ENCODE measurements at places on chromosomes 1 and 21.
A peak's percentile ranks its signal among the peaks of the same experiment; 100 is the strongest.

GRCh38 chr1:53116307-53116810, 26.1 kb downstream of the SLC1A7 start:
- DNase-seq, result no peak

DNA sequence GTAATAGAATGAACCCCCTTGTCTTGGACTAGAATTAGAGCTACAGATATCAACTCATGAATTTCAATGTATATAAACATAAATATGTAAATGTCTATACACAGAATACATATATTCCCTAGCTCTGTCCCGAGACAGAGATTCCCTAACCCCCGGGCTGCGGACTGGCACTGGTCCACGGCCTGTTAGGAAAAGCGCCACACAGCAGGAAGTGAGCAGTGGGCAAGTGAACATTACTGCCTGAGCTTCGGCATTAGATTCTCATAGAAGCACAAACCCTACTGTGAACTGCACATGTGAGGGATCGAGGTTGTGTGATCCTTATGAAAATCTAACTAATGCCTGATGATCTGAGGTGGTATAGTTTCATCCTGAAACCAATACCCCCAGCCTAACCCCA, 51.2 kb downstream of the PIK3R3 start:
- no peak for DNase-seq

GRCh38 chr21:31667132-31667531, 7.6 kb downstream of the SOD1 start:
- no peak for DNase-seq

DNA sequence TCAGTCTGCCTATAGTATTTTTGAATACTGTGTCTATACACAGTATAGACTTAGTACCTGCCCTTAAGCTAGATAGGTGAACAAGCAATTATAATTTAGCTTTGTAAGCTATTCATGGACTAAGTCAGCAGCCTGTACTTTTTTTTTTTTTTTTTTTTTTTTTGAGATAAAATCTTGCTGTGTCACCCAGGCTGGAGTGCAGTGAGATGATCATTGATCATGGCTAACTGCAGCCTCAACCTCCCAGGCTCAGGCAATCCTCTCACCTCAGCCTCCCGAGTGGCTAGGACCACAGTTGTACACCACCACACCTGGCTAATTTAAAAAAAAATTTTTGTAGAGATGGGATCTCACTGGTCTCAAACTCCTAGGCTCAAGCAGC, 17.3 kb downstream of the ITSN1 start:
- no peak for DNase-seq

DNA sequence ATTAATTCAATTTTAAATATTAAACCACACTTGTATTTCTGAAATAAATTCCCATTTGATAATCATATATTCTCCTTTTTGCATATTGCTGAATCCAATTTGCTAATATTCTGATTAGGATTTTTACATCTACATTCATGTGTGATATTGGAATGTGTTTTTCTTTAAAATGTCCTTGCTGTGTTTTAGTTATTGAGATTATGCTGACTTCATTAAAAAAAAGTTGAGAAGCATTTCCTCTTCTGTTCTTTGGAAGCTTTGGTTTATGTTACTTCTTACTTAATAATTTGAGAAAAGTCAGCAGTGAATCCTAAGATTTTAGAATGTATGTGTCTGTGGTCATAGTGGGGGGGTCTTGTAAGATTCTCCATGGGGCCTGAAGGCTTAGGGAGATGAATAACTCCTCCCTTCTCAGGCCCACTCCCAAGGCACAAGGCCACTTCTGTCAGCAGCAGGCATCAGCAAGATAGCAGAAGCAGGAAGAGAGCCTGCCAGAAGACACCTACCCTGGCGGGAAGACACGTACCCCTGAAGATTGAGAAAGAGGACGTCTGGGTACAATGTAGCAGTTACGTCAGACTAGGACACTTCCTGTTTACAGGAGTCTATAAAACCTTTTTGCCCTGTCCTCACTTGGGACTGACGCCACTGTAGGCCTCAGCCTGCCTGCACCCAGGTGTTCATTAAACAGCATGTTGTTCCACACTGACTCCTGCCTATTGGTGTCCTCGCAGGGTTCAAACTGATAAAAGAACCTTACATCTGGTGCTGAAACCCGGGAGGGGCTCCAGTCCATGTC, 56.9 kb downstream of the ODF2L start:
- no peak for DNase-seq

- no peak for DNase-seq
Measured at GRCh38 chr1:4939266-4939665, 284.9 kb downstream of the AJAP1 start.

- no peak for DNase-seq
Measured at GRCh38 chr1:226046240-226046639, 16.3 kb upstream of the H3-3A start.

DNA sequence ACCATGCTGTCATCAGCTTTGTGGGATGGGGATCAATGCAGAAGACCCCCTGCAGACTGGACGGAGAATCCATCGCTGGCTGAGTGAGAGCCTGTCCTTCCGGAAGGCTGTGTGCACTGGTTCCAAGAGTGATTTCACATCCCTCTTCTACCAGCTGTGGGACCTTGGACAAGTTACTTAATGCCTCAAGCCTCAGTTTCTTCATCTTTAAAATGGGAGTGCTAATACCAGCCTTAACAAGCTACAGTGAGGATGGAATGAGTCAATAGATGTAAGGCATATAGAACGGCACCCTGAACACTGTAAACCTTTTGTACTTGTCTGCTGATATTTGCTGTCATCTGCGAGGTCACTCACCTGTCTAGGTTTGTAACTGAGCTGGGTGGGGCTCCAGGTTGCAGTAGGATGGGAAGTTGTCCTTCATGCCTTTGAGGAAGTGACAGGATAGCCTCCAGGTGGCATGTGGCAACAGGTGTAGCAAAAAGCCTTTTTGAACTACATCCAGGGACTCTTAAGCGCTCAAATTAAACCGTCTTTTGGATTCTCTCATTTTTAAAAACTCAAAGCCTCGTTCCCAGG, 27.5 kb downstream of the TMEM51 start:
- DNase-seq, result no peak

GRCh38 chr1:25626018-25626417, 9.4 kb downstream of the MAN1C1 start:
- DNase-seq, result no peak

DNA sequence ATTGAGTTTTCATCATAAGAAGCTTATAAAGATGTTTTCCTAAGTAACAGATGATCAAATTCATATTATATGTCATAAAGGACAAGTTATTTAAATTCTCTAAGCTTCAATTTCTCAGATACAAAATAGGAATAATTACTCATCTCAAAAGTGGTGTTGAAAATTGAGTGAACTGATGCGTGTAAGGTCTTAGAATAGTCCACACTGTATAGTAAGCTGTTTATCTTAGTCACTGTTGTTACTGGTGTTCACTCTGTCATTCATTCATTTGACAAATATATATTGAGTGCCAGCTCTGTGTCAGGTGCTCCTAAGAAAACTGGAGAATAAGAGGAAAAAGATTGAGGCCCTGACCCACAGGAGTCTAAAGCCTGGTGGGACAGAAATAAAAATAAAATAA, 186.3 kb upstream of the BRINP3 start:
- no peak for DNase-seq

DNA sequence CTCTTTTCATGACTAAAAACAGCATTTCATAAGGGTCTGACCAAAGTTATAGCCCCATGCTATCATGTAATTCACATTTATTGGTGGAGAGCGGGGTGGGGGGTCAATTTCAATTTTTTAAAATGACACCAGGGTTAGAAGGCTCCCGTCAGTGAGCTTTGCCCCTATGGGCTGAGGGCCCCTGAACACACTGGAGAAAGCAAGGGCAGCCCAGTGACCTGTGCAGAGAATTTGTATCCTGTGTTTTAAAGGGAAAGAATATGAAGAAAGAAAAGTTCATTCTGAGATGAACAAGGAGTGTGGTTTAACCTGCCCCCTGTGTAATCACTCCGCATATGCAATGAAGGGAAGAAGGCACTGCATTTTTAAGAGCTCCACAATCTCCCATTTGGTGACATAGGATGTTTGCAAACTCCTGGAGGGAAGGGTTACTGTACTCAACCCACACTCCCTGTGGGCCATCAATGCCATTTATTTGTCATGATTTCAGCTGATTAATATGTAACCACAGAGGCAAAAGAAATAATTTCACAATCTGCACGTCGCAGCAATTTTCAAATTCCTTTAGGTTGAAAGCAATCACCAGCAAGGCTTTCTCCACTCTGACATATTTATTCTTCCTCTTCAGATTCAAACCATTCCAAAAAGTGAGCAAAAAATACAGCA, 95.6 kb downstream of the ZNF281 start:
- DNase-seq, result no peak

GRCh38 chr1:223340637-223341036, 23.3 kb downstream of the SUSD4 start:
- DNase-seq, result no peak

- no peak for DNase-seq
Measured at GRCh38 chr1:1489861-1490260, 18.3 kb downstream of the ATAD3B start.

GRCh38 chr1:22216210-22216883, 73.5 kb upstream of the WNT4 start:
- no peak for DNase-seq

DNA sequence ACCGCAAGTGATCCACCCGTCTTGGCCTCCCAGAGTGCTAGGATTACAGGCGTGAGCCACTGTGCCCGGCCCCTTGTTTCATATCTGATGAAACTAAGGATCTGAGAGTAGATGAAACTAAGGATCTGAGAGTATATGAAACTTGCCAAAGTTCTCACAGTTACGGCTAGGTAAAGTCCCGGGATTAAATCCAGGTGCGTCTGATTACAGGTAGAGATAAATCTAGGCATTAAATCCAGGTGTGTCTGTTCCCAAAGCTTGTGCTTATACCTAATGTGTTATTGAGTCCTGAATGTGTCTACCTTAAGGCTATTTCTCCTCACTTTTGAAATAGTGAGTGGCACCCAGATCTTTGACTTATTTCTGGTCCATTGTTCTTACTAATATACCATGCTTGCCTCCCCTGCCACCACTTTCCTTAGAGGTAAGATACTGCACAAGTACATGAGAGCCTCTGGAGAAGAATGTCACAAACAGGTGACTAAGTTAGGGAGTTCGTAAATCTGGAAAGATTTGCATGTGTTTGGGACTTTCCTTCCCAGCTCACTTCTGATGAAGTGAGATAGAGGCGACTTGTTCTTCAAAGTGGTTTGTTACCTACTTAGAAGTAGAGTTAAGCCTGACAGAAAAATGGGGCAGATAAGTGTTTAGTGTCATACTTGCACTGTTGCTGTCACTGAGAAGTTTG, 66.5 kb downstream of the AK4 start:
- no peak for DNase-seq

- DNase-seq, result no peak
Measured at GRCh38 chr21:42301371-42302075, 13.7 kb downstream of the TFF3 start.

GRCh38 chr1:111272081-111272480, 18.6 kb upstream of the CHIA start:
- DNase-seq, result no peak

DNA sequence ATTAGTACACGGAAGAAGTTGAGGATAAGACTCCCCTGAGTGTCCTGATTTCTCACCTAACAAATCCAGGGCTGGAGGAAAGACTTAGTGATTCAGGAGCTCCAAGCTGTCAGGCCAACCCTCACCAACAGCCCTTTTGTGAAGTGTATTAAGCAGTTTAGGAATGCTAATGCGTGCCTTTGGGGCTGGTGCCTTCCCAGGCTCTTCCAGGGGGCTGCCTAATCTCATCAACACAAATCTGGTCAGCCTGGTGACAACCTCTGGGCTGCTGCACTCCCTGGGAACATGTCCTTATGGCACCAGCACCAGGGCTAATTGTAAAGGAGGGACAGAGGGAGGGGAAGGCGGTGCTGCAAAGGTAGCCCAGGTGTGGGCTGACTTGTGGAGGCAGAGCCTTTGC, 15.5 kb downstream of the CSMD2 start:
- DNase-seq, result no peak

- no peak for DNase-seq
Measured at GRCh38 chr1:153899509-153899908, 23.3 kb downstream of the GATAD2B start.

DNA sequence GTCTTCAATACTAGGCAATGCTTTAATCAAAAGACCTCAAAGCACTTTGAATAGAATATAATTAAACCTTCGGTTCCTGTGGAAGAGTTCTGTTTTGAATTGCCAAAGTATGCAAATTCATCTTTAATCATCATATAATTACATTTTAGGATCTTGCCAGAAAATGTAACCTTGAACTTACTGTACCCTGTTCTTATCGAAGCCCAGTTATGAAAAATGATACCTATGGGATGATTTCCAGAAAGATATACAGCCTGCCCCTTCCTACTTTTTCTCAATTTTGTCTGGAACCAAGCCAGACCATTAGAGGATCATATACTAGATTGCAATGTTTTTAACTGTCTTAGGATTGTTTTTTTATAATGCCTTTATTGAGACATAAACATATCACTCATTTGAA, 34.0 kb upstream of the ZNF281 start:
- DNase-seq, result no peak

GRCh38 chr1:220528679-220529501, 954 bp downstream of the MARK1 start:
- no peak for DNase-seq

GRCh38 chr1:59292562-59292961, 4.3 kb upstream of the FGGY start:
- peak; percentile 89 for DNase-seq

DNA sequence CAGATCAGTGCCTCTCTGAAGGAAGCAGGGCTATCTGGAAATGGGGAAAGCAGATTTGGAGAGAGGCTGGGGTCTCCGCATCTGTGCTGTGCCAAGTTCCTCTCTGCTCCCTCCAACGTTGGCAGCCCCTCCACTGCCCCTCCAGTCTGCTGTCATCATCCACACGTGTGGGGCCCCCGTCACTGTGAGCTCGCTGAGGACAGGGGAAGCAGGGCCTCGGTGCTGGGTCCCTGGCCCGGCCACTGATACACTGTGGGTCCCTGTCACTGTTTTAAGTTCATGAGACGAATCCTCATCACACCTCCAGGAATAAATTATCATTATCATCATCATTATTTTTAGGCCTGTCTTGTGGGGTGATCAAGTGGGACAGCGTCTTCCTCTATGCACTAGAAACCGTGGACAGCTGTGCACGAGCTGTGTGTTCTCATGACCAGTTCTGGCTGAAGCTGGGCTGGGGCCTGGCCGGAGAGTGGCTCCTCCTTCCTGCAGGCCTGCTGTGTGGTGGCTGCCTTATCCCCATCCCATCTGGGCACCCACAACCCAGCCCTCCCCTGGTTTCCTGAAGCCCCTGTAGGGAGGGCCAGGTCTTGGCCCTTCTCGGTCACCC, 52.2 kb downstream of the DMRTB1 start:
- DNase-seq, result no peak

DNA sequence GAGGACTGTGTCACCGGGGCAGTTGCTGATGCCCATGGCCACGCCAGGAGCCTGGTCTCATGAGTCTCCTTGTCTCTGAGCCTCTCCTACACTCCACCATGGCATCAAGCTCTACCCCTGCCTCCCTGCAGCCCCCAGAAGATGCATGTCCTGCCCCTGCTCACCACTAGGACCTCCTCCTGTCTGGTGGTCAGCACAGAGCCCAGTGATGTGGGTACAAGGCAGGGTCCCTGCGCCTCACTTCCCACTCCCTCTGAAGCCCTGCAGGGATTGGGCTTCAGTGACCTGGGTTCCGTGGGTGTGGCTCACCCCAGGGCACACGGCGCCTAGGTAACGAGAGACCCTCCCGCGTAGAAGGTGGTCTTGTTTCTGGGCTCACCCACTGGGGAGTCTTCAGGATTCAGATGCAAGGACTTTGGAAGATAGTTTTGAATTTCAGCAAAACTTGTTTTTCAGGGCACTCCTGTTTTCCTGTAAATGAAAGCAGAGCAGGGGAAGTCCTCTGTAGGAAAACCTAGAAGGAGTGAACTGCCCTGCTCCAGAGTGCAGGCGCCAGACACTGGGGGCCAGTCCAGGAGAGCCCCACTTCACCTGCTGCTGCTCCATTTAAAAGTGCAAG, 2.8 kb downstream of the COL18A1 start:
- no peak for DNase-seq
